ENCODE measurements at places on chromosomes 12 and 14. TPM values are rescaled to one million over a fixed set of nuclear protein-coding genes. Genes with fewer than 3 reads are reported as not detected.

GRCh38 chr14:28778138-28779117 lies 11.8 kb downstream of the FOXG1 start:
- DNase-seq: peak; percentile 61
- no peaks in the 10 kb centered on the region for H3K4me1 ChIP-seq
- H3K27ac ChIP-seq: no peak overlapping the region
- H3K4me3 ChIP-seq: no peak overlapping the region
- no peaks in the 10 kb centered on the region for H3K36me3 ChIP-seq

GRCh38 chr12:11862798-11863197 lies 207.9 kb upstream of the BCL2L14 start:
- peaks cover 10% of the 10 kb centered on the region for H3K4me1 ChIP-seq
- no peak overlapping the region for H3K4me3 ChIP-seq
- H3K36me3 ChIP-seq: peaks cover 22% of the 10 kb centered on the region
- DNase-seq: peak; percentile 41

DNA sequence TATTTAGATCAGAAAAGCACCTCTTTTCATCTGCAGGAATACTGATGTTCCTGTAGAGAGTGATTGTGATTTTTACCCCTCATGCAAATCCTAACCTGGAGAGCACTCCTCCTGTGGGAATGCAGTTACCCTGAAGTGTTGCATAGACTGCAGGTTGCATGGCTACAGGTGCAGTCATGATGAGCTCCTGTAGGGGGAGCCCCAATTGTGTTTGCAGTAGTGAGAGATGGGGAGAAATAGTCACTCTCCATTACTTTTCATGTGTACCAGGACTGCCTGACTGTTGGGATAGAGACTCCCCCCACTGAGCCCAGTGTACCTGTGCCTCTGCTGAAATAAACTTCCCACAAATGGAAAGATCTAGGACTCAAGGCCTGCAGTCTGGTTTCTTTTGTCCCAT lies 1086.5 kb downstream of the SLC6A15 start:
- H3K27me3 ChIP-seq: no peaks in the 10 kb centered on the region
- no peaks in the 10 kb centered on the region for H3K4me1 ChIP-seq
- DNase-seq: peak; percentile 94
- H3K4me3 ChIP-seq: no peak overlapping the region
- no peaks in the 10 kb centered on the region for H3K36me3 ChIP-seq

- H3K27ac ChIP-seq: no peak overlapping the region
- H3K27me3 ChIP-seq: no peaks in the 10 kb centered on the region
- no peaks in the 10 kb centered on the region for H3K4me1 ChIP-seq
- no peak for DNase-seq
- no peak overlapping the region for H3K4me3 ChIP-seq
- H3K36me3 ChIP-seq: no peaks in the 10 kb centered on the region
Measured at GRCh38 chr12:39935275-39935674, 170.6 kb downstream of the SLC2A13 start.

DNA sequence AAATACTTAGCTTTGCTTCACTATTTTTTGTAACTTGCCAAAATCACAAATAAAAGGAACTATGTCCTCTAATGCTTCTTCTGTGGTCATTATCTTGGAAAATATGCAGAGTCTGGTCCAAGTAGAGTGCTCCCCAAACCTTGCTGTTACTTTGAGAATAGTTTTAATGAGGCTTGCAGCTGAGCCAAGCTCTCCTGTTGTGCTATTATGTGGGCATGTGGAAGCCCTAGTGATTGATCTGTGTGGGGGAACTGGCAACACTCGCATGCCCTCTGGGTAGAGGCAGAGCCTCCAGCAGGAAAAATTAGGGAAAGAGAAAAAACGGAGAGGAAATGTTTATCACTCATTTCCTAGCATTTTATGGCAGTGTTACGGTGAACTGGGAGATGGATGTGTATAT lies 473.1 kb downstream of the EGLN3 start:
- H3K27ac ChIP-seq: no peak overlapping the region
- peaks cover 9% of the 10 kb centered on the region for H3K4me1 ChIP-seq
- no peak for DNase-seq
- H3K36me3 ChIP-seq: no peaks in the 10 kb centered on the region

GRCh38 chr12:52234223-52234810 lies 1.3 kb downstream of the KRT7 start:
- no peak overlapping the region for H3K4me3 ChIP-seq
- peaks cover 64% of the 10 kb centered on the region for H3K27me3 ChIP-seq
- no peak for DNase-seq
- no peaks in the 10 kb centered on the region for H3K4me1 ChIP-seq

- DNase-seq: no peak
- no peaks in the 10 kb centered on the region for H3K4me1 ChIP-seq
- H3K27me3 ChIP-seq: no peaks in the 10 kb centered on the region
Measured at GRCh38 chr12:388541-389141, 479 bp downstream of the KDM5A start.

GRCh38 chr14:45698462-45699134 lies 445.6 kb upstream of the MIS18BP1 start:
- no peaks in the 10 kb centered on the region for H3K4me1 ChIP-seq
- DNase-seq: no peak
- no peak overlapping the region for H3K4me3 ChIP-seq

DNA sequence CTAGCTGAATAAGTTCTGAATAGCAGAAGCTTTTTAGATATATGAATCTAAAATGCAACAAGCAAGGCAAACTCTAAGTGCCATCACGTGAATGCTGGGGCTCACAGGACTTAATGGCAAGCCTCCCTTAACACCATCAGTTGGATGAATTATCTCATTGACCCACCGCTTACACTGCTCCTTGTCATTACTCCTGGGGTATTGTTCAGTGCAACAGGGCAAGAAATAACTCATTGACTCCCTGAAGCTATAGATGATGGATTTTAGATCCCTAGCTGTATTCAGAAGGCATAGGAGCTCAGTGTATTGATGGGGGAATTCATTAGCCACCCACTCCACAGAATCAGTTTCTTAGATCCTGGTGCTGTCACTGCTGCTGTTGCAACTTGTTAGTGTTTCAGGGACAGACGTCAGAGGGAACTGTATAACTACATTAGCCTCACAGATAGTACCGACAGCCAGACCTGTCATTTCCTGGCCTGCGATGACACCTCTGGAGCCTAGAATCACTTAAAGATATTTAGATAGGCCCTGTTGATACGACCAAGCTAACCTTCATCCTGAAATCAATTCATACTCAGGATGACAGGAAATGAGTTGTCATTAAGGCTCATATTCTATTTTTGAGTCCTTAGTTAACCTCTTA lies 735.3 kb downstream of the DIO2 start:
- no peaks in the 10 kb centered on the region for H3K36me3 ChIP-seq
- H3K4me3 ChIP-seq: no peak overlapping the region
- no peak overlapping the region for H3K27ac ChIP-seq

GRCh38 chr14:52678591-52678990 lies 16.8 kb downstream of the ERO1A start:
- H3K36me3 ChIP-seq: peaks cover 13% of the 10 kb centered on the region
- no peaks in the 10 kb centered on the region for H3K4me1 ChIP-seq
- H3K4me3 ChIP-seq: no peak overlapping the region

- H3K4me3 ChIP-seq: no peak overlapping the region
- peak; percentile 95 for DNase-seq
- peak overlapping the region; percentile 44 for H3K27ac ChIP-seq
- H3K36me3 ChIP-seq: no peaks in the 10 kb centered on the region
Measured at GRCh38 chr12:113299619-113300237, 35.2 kb downstream of the SLC8B1 start.

DNA sequence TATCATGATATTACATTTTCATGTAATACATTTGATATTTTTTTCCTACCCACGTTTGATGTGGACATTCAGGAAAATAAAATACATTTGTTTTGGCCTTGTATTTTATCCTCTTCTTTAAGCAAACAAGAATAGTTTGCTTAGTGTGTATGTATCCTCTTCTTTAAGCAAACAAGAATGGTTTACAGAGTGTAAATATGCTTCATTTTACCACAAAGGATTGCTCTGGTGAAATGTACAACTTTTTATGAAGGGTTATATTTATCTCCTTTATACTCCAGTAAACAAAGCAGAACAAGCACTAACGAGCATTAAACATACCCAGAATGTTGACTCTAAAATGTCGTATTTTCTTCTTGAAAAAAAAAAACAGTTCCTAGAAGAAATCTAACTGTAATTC lies 244.7 kb downstream of the KCNH5 start:
- H3K27ac ChIP-seq: no peak overlapping the region
- no peaks in the 10 kb centered on the region for H3K4me1 ChIP-seq
- no peak for DNase-seq
- no peaks in the 10 kb centered on the region for H3K27me3 ChIP-seq
- no peak overlapping the region for H3K4me3 ChIP-seq
- no peaks in the 10 kb centered on the region for H3K36me3 ChIP-seq

DNA sequence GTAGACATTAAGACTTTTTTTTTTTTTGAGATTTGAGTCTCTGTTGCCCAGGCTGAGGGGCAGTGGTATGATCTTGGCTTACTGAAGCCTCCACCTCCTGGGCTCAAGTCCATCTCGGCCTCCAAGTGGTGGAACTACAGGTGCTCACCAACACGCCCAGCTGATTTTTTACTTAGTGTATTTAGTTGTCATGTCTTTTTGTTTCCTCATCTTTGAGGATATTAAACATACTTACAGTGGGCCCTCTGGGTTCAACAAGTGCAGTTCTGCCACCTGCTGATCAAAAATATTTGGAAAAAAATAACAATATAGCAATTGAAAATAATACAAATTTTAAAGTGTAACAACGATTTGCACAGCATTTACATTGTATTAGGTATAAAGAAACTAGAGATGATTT lies 4.4 kb upstream of the B4GALNT1 start:
- H3K27me3 ChIP-seq: peaks cover 36% of the 10 kb centered on the region
- no peaks in the 10 kb centered on the region for H3K36me3 ChIP-seq
- no peak overlapping the region for H3K4me3 ChIP-seq
- peak; percentile 26 for DNase-seq
- no peaks in the 10 kb centered on the region for H3K4me1 ChIP-seq

DNA sequence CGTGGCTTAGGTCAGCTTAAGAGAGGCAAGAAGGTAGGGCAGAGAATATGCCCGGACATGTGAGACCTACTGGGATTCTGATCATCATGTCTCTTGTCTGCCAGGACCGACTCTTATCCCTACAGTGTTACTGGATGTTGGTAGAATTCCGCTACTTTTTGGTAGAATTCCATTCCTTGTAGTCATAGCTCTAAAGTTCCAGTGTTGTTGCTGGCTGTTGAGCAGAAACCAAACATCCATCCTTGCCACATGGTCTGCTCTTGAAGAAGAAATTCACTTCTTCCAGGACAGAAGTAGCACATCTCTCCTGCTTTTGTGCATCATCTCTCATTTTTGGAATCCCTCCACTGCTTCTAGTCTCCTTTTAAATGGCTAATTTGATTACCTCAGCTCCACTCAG lies 453.7 kb downstream of the RPL10L start:
- no peaks in the 10 kb centered on the region for H3K27me3 ChIP-seq
- no peaks in the 10 kb centered on the region for H3K4me1 ChIP-seq
- H3K36me3 ChIP-seq: no peaks in the 10 kb centered on the region
- no peak overlapping the region for H3K27ac ChIP-seq

GRCh38 chr12:13478650-13479181 lies 282.2 kb downstream of the EMP1 start:
- peaks cover 18% of the 10 kb centered on the region for H3K27me3 ChIP-seq
- H3K4me3 ChIP-seq: no peak overlapping the region
- H3K36me3 ChIP-seq: no peaks in the 10 kb centered on the region
- no peaks in the 10 kb centered on the region for H3K4me1 ChIP-seq

- H3K4me3 ChIP-seq: no peak overlapping the region
- no peaks in the 10 kb centered on the region for H3K36me3 ChIP-seq
- H3K27me3 ChIP-seq: no peaks in the 10 kb centered on the region
- no peaks in the 10 kb centered on the region for H3K4me1 ChIP-seq
- H3K27ac ChIP-seq: no peak overlapping the region
Measured at GRCh38 chr12:122659579-122659978, 43.6 kb downstream of the HCAR2 start.

GRCh38 chr12:123602651-123603195 lies 824 bp downstream of the DDX55 start:
- DNase-seq: no peak
- H3K36me3 ChIP-seq: peaks cover 46% of the 10 kb centered on the region
- peak overlapping the region; percentile 93 for H3K4me3 ChIP-seq
- H3K27ac ChIP-seq: no peak overlapping the region
- no peaks in the 10 kb centered on the region for H3K27me3 ChIP-seq

GRCh38 chr12:53098354-53098981 lies 1.0 kb downstream of the IGFBP6 start:
- peak overlapping the region; percentile 80 for H3K4me3 ChIP-seq
- peaks cover 29% of the 10 kb centered on the region for H3K4me1 ChIP-seq
- no peak overlapping the region for H3K27ac ChIP-seq
- peaks cover 31% of the 10 kb centered on the region for H3K27me3 ChIP-seq

- H3K27ac ChIP-seq: no peak overlapping the region
- no peaks in the 10 kb centered on the region for H3K36me3 ChIP-seq
- H3K4me1 ChIP-seq: no peaks in the 10 kb centered on the region
- H3K27me3 ChIP-seq: no peaks in the 10 kb centered on the region
Measured at GRCh38 chr12:26721800-26722199, 111.2 kb downstream of the ITPR2 start.

DNA sequence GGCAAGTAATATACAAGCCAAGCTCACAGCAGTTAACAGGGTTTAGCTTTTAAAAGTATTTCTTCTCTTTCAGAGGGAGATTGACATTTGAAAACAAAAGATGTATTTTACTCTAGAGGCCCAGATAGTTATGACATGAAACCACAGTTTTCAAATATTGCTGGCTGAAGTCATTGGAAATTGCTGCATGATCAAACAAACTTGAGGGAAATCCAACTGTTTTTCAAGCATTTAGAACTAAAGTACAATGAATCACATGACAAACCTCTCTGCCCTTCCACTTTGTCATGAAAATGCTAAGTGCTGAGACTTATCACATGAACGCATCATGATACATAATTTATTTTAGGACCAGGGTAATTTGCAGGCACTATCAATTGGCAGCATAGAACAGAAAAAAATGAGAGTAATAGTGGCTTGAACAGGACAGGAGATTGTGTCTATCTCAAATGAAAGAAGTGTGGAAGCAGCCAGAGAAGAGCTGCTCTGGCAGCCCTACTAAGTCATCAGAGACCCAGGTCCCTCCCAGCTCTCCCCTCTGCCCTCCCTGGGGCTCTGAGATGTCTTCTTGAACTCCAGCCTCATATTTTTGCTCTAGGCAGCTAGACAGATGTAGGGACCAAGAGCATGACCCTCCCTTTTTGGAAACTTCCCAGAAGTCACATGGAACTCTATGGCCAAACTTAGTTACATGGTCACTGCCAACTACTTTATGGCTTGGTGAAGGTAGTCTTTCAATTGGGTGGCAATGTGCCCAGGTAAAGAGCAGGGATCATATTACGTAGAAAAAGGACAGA lies 90.1 kb upstream of the PELI2 start:
- no peak overlapping the region for H3K4me3 ChIP-seq
- DNase-seq: no peak
- H3K27ac ChIP-seq: no peak overlapping the region

GRCh38 chr12:45598336-45598735 lies 131.2 kb upstream of the ARID2 start:
- peaks cover 16% of the 10 kb centered on the region for H3K27me3 ChIP-seq
- H3K4me1 ChIP-seq: no peaks in the 10 kb centered on the region
- H3K4me3 ChIP-seq: no peak overlapping the region
- no peak overlapping the region for H3K27ac ChIP-seq
- no peak for DNase-seq

The NEK9 gene
- total RNA-seq: 65.8 TPM

The FITM1 gene
- not detected for total RNA-seq

The TAS2R42 gene
- total RNA-seq: not detected

The RTN1 gene
- 2.4 TPM for total RNA-seq

The CS gene
- 167 TPM for total RNA-seq

The FGF6 gene
- not detected for total RNA-seq

The CDKN3 gene
- 44.7 TPM for total RNA-seq

The JAG2 gene
- 6.4 TPM for total RNA-seq

The HAL gene
- 0.31 TPM for total RNA-seq

The RERGL gene
- total RNA-seq: not detected
